ENCODE measurements at places on chromosomes 11 and 22.
A peak's percentile ranks its signal among the peaks of the same experiment; 100 is the strongest.

DNA sequence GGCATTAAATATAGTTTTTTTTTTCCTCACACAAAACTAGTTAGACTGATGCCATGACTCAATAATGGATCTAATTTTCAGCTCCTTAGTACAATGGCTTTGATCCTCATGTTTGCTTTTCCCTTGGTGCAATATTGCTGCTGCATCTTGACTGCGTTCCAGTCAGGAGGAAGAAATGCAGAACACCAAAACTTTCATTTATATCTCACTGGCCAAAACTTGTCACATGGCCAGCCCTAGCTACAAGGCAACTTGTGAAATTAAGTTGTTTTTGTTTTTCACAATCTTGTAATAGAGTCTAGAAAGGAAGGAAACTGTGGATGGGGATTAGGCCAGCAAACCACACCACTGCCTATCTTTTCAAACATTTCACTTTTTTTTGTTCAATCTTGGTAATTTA, 36.7 kb downstream of the SMC1B start:
- no peaks in the 10 kb centered on the region for H3K27me3 ChIP-seq
- DNase-seq, result peak; percentile 44
- H3K27ac ChIP-seq, result no peak overlapping the region
- no peak overlapping the region for H3K4me3 ChIP-seq
- H3K4me1 ChIP-seq, result no peaks in the 10 kb centered on the region

DNA sequence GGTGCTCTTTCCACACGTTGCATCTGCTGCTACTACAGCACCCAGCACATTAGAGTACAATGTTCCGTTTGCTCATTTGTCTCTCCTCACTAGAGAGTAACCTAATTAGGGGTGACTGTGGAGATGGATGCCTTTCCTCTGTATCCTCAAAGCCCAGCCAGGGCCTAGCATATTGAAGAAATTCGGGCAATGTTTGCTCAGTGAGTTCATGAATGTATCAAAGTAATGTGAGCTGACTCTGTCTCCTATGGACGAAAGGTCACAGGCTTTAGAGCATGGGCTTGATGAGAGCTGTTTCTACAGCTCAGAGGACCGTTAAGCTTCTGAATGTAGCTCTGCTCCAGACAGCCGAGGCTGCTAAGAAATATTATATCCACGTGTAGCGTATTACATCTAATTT, 67.5 kb downstream of the C11orf58 start:
- H3K36me3 ChIP-seq, result no peaks in the 10 kb centered on the region
- H3K27ac ChIP-seq, result no peak overlapping the region
- H3K4me1 ChIP-seq, result peaks cover 13% of the 10 kb centered on the region

GRCh38 chr11:91305402-91305801, 919.2 kb upstream of the FAT3 start:
- H3K27ac ChIP-seq, result no peak overlapping the region
- no peak overlapping the region for H3K4me3 ChIP-seq
- H3K4me1 ChIP-seq, result no peaks in the 10 kb centered on the region
- no peaks in the 10 kb centered on the region for H3K27me3 ChIP-seq

DNA sequence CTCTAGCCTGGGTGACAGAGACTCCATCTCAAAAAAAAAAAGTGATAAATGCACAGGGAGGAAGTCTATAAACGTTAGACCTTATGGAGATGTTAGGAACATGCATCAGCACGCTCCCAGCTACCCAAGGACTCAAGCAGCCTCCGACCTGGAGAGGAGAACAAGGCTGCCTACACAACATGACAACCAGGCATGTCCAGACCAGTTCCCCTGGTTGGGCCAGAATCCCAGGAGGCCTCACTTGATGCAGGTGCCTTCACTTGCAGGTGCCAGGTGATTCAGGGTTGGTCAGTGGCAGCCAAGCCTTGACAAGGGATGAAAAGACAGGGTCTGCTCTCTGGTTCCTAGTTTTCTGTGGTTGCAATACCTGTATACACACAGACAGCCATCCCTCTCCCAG, 5.9 kb downstream of the RANGAP1 start:
- H3K27ac ChIP-seq, result no peak overlapping the region
- H3K4me3 ChIP-seq, result no peak overlapping the region
- no peaks in the 10 kb centered on the region for H3K27me3 ChIP-seq
- no peak for DNase-seq

DNA sequence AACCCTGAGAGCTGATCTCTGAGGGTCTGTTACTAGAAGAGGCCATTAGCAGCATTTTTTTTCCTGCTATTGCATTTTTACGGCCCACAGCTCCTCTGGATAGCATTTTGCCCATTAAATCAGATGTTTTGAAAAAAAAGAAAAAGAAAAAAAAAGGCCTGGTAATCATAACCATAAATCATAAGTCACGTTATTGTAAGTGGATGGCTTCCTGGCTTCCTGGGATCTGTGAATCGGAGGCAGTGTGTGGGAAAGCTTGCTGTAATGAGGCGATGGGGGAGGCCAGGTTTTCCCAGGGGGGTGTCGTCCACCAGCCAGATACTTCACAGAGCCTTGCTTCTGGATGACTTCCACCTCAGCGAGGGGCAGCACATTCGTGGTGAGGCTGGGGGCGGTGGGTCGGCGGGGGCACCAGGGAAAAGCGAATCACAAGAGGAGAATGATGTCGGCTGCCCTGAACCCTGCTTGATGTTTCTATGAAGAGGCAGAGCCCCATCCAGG, 106.5 kb upstream of the SYT13 start:
- no peak for DNase-seq
- no peak overlapping the region for H3K4me3 ChIP-seq
- H3K27ac ChIP-seq, result no peak overlapping the region
- H3K4me1 ChIP-seq, result no peaks in the 10 kb centered on the region

GRCh38 chr11:76448506-76448905, 3.7 kb downstream of the EMSY start:
- no peak for DNase-seq
- H3K36me3 ChIP-seq, result peaks cover 18% of the 10 kb centered on the region
- no peaks in the 10 kb centered on the region for H3K27me3 ChIP-seq

- DNase-seq, result no peak
- no peak overlapping the region for H3K27ac ChIP-seq
- H3K4me3 ChIP-seq, result no peak overlapping the region
- H3K27me3 ChIP-seq, result no peaks in the 10 kb centered on the region
Observed at GRCh38 chr11:120929090-120929489, 94.8 kb upstream of the TBCEL start.

DNA sequence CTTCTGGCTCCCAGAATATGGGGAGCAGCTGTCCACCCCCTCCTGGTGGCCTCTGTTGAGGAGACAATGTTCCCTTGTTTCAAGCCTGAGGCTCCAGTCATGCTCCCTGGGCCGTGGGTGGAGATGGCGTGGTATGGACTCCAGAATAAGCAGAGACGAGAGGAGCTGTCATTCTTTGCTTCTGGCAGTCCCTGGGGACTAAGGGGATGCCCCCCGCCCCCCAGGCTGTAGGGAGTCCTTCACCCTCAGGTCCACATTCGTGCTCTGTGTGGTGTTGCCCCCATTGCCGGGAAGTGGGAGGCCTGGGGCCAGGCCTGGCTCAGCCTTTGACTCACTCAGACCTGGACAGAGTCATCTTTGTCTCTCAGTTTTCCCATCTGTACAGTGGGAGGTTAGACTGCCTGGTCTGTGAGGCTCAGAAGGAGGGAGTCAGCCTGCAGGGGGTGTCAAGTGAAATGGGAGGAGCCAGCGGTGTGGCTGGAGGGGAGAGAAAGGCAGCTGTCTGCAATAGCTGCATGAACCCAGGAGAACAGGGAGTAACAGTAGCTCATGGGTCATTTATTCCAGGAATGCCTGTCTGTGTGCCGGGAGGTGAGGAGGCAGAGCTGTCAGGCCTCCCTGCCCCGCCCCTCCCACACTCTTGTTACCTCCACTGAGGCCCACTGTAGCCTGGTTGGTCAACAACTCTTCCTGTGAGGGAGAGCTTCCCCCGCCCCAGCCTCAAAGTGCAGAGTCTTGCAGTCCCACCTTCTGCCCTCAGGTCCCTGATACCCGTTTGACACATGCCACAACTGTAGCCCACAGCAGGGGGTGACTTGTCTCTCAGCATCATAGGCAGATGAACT, 6.3 kb downstream of the ARHGEF17 start:
- H3K4me1 ChIP-seq, result peaks cover 4% of the 10 kb centered on the region
- H3K27ac ChIP-seq, result peak overlapping the region; percentile 69
- no peak for DNase-seq
- no peaks in the 10 kb centered on the region for H3K27me3 ChIP-seq
- H3K36me3 ChIP-seq, result no peaks in the 10 kb centered on the region

DNA sequence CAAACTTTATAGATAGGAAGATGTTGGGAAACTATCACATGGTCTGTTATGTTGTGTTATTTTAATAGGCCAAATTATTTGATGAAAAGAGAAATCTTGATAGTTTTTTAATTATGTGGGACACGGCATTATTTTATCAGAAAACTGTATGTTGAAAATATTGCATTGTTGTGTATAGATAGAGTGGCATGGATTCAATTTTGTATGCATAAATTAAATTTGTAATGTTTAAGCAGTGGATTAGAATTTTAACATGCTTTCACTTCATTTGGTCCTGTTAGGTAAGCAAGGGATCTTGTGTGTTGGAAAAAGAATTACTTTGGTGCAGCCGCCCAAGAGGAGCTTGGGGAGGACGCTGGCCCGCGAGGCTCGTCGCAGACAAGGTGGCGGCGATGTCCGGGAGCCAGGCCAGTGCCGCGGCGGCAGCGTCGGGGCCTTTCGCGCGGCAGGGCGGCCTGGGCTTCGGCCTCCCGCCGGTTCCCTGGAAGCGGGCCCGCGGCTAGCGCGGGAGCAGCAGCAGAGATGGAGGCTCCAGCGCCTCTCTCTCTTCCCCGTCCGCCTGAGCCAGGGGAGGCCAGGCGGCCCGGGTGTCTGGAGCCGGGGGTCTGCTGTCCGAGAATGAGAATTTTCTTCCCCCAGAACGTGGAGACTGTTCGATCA, 82.7 kb downstream of the GGT1 start:
- DNase-seq, result no peak
- peaks cover 13% of the 10 kb centered on the region for H3K27me3 ChIP-seq
- H3K4me3 ChIP-seq, result no peak overlapping the region
- no peaks in the 10 kb centered on the region for H3K4me1 ChIP-seq
- no peak overlapping the region for H3K27ac ChIP-seq

DNA sequence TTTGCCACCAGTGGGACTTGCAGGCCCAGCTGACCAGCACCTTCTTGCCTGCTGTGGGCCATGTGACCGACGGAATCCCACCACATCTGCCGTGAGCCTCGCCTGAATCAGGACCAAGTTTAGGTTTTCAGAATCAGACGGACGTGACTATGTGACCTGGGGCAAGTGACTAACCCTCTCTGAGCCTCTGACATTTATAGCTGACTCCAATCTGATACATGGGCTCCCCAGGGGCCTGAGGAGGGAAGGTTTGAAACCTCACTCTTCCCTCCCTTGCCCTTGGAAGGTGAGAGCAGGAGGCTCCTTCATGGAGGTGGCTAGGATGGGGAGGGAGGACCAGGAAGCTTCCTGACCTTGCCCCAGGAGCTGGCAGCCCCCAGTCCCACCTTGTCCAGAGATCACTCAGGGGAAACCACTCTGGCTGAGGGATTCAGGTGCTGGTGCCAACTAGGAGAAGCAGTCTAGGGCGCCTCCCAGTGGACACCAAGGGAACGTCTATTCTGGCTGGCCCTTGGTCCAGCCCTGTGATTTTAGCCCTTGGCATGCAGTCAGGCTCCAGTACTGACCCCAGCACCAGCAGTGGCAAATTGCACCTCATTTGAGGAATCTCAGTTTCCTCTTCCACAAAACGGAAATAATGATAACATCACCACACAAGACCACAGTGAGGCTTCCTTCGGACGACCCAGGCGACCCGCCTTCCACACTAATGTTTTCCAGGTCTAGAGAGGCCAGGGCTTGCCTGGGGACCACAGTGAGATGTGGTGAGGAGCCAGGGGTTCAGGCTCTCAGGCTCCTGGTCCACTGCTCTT, 47.2 kb upstream of the SYT7 start:
- no peaks in the 10 kb centered on the region for H3K36me3 ChIP-seq
- H3K4me1 ChIP-seq, result no peaks in the 10 kb centered on the region
- peak; percentile 74 for DNase-seq
- no peak overlapping the region for H3K27ac ChIP-seq
- no peak overlapping the region for H3K4me3 ChIP-seq

DNA sequence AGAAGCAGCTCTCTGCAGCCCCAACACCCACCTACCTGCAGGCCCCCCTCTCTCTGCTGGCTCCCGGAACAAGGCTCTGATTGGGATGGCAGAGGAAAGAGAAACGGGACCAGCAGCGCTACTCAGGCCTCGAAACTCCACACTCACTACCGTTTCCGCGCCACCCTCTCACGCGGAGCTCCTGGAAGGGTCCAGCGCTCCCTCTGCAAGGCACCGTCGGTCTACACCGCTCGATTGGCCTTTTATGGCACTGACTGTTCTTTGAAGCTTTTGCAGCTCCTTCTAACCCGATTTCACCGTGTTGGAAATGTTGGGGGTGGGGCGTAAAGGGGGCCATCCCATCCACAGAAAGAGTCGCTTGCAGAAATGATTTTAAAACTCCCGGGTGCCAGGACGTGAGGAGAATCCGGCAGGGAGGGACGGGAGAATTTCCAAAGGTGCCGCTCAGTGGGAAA, 323 bp upstream of the PANX1 start:
- peak overlapping the region; percentile 90 for H3K4me3 ChIP-seq
- H3K27ac ChIP-seq, result peak overlapping the region; percentile 96

DNA sequence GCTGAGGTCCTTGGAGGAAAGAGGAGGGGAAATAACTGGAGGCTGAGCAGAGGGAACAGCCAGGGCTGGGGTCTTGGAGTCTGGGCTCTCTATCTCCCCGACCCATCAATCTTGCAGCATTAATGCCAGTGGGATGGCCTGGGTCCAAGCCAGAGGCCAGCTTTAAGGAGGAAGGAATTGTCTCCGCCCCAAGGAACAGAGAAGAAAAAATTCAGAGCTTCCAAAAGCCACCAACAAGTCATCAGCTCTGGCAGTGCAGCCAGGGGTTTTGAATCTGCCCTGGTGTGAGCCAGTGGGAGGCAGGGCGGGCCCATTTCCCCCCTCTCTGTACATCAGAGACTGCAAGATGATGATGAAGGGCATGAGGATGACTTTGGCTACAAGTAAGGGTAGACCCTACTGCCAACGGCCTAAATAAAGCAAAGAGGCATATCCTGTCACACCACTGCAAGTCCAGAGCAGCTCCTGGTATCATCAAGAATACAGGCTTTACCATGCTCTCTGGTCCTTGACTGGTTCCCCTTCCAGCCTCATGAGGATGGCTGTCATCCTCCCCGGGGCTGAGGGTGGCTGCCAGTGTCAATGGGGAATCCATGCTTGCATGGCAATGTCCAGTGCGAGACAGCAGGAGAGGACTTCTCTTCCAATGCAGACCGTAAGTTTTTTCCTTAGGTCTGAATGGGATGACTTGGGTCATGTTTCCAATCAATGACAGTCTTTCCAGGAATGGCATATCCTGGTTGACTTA, 34.4 kb downstream of the LRRC32 start:
- H3K27ac ChIP-seq, result no peak overlapping the region
- peaks cover 9% of the 10 kb centered on the region for H3K4me1 ChIP-seq
- no peaks in the 10 kb centered on the region for H3K27me3 ChIP-seq
- H3K36me3 ChIP-seq, result no peaks in the 10 kb centered on the region

GRCh38 chr11:130908770-130909625, 7.3 kb downstream of the SNX19 start:
- no peaks in the 10 kb centered on the region for H3K36me3 ChIP-seq
- H3K4me1 ChIP-seq, result no peaks in the 10 kb centered on the region
- H3K27me3 ChIP-seq, result no peaks in the 10 kb centered on the region
- no peak overlapping the region for H3K4me3 ChIP-seq
- no peak for DNase-seq
- H3K27ac ChIP-seq, result no peak overlapping the region

Measured in adrenal gland (tissue), 19 donors.